Pulmonary artery endothelial cell (primary cell): ENCODE measurements at places on chromosomes 1 and 21. TPM values are rescaled to one million over a fixed set of nuclear protein-coding genes. Genes with fewer than 3 reads are reported as not detected.

PYGO2 gene
- total RNA-seq = 6.3 and 7.2 TPM in 2 replicates

NPHS2 gene
- total RNA-seq = not detected in 2 replicates

DNA sequence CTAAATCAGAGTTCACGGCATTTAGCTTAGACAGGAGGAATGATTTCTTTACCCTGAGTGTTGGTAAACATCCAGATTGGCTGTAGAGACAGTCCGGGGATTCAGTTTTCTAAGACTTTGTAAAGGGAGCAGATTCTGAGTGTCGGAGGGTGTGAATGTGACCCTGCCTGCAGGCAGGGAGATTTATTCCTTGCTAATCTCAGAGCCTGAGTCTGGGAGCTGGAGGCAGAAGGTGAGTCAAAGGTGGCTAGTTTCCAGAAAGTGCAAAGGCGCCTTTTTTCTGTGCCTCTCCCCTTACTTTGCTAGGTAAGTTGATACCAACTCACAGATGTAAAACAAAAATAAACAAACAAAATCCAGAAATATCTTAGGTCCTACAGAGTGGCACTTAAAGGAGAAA lies 11.7 kb downstream of the ATP1B1 start:
- no peak for DNase-seq

COL6A1 gene
- 15.8 and 18.7 TPM in 2 replicates for total RNA-seq

- no peak for DNase-seq
These were observed 25.5 kb upstream of the ZNF496 start for GRCh38 chr1:247357052-247357780.

GRCh38 chr1:103516693-103517092 lies 8.8 kb upstream of the RNPC3 start:
- peak; percentile 1 for DNase-seq

GBP2 gene
- 61.6 and 79.6 TPM in 2 replicates for total RNA-seq

KRTAP13-3 gene
- total RNA-seq = not detected in 2 replicates

LRRC52 gene
- total RNA-seq = not detected in 2 replicates

MIXL1 gene
- 0.11 TPM in 1 of 2 replicates, not detected in the other for total RNA-seq

DNA sequence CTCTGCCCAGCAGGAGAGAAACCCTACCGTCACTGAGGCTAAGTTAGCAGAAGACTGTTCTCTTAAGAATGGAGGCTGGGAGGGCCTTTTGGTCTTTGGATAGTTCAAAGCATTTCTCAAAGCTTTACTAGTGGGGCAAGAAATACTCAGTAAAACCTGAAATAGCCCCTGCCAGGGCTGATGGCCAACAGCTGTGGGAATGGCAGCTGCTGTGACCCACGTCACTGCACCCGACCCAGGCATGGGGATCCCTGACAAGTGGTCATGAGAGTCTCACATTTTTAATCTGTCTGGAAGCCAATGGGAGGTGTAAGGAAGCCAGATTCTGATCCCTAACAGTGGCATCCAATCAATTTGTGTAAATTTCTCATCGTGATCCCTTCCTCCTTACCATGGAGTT lies 44.5 kb upstream of the ENAH start:
- no peak for DNase-seq

CYP4X1 gene
- total RNA-seq = 1.6 and 2.0 TPM in 2 replicates

NEK2 gene
- 19.7 and 45.8 TPM in 2 replicates for total RNA-seq

- no peak for DNase-seq
These were observed 2.6 kb upstream of the TM2D1 start for GRCh38 chr1:61727544-61727943.

EPHA2 gene
- total RNA-seq = 103 and 130 TPM in 2 replicates

DNA sequence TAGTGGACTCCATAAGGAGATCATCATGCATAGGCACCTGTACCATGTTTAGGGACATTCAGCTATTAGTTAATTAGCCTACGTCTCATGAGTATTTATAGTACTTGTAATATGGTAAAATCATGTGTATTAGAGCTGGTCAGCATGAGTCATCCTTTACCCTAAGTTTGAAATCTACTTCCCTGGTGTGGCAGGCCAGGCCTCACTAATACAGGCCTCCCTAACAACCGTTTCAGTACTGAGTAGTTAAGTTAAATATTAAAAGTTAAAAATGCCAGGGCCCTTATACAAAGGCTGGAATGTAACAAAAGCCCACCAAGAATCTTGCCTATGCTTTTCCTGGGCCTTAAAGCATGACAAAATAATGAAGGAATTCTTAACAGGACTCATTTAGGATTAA lies 356.3 kb upstream of the DPYD start:
- DNase-seq = no peak

OR2AK2 gene
- total RNA-seq = not detected in 2 replicates

OR2T11 gene
- not detected in 2 replicates for total RNA-seq

- no peak for DNase-seq
These were observed 21.4 kb downstream of the TEX38 start for GRCh38 chr1:46692811-46693770.

SLAMF6 gene
- not detected in 2 replicates for total RNA-seq

- DNase-seq = no peak
These were observed 44.0 kb upstream of the SCCPDH start for GRCh38 chr1:246680190-246680589.

LCE6A gene
- total RNA-seq = not detected in 2 replicates

GRCh38 chr1:116388122-116388521 lies 15.1 kb downstream of the ATP1A1 start:
- DNase-seq = no peak

DNA sequence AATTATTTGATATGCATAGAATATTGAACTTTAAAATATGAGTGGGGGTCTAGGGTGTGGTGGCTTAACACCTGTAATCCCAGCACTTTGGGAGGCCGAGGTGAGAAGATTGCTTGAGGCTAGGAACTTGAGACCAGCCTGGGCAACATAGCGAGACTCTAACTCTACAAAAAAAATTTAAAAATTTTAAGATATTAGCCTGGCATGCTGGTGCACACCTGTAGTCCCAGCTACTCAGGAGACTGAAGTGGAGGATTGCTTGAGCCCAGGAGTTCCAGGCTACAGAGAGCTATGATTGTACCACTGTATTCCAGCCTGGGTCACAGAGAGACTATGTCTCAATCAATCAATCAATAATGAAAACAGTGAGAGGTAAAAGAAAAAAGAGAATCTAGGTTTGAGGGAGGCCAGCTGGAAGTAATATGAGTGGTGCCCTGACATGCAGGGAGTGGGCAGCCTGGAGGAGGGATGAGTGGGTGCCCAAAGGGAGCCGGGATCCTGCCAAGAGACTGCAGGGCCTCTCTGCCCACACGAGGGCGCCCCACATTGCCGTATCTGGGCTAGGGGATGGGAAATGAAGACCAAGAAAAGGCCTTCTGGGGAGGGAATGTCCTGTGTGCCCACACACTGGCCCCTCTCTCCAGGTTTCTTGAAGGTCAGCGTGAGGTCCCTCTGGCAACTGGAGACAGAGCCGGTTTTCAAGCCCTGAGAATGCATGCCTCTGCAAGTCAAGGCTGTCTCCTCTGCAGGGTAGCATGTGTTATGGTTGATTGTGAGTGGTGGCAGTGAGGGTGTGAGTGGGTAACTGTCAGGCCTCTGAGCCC lies 93.9 kb upstream of the PPM1J start:
- no peak for DNase-seq

GRCh38 chr1:232553809-232554208 lies 76.1 kb downstream of the SIPA1L2 start:
- DNase-seq = no peak

LRRIQ3 gene
- total RNA-seq = 0.20 and 0.35 TPM in 2 replicates

SPATC1L gene
- 6.9 and 7.5 TPM in 2 replicates for total RNA-seq

DNA sequence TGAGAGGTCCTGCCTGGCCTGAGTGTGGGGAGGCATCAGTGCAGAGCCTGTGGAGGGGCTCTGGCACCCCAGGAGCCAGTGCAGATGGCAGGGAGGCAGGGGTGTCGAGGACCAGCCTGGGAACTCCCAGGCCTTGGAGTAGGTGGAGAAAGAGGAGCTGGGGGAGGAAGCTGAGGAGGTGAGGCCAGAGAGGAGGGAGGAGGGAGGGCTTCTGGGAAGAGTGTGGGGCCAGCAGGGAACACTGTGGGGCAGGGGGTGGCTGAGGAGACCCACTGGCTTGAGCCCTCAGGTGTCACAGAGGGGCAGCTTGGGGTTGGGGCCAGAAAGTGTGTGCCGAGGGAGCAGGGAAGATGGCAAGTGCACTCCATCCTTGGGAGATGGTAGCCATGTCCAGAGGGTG lies 3.8 kb downstream of the COQ8A start:
- no peak for DNase-seq

DNA sequence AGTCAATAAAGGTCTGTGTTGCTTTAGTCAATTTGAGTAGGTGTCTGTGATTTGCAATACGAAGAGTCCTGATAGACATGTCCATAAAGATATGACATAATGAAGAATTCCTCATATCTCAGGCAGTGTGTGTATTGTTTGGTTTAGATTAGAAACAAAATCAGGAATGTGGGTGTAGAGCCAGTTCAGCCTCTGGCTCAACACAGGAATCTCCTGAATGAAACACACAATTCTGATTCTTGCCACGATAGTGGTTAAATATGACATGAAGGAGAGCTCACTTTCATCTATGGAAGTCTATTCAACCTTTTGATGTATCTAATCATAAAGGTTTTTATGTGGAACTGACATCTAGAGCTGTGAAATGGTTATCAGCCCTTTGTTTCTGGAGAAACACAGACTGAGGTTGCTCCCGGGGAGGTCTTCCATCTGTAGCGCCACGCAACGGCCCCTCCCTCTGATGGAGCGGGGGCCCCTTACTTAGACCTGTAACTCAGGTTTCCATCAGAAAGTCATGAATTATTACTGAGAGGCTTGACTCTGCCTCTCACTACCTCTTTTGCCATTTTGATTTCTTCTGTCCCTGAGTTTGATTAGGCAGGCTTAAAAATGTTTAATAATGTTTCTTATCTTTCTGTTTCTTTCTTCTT lies 19.5 kb downstream of the TSPAN2 start:
- DNase-seq = no peak

DNA sequence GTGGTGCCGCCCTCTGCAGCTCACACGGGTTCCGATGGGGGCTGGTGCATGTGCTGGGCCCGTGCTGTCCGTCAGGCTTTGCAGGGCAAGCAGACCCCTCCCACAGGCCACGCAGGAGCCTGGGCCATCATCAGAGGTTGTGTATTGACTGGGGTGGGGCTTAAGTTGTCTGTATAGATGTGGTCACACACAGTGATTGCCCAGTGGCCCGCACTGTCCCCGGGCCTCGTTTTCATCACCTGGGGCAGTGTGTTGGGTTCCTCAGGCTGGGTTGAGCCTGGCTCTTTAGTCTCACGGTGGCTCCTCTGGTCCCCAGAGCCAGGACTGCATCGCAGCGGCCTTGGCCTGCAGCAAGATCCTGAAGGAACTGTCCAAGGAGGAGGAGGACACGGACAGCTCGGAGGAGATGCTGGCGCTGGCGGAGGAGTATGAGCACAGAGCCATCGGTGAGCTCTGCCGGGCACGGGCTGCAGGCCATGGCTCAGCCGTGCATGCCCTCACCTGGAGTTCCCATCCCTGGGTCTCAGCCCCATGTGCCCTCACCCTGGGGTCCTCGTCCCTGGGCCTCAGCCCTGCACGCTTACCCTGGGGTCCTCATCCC lies 44.1 kb downstream of the TRPM2 start:
- DNase-seq = no peak

DNA sequence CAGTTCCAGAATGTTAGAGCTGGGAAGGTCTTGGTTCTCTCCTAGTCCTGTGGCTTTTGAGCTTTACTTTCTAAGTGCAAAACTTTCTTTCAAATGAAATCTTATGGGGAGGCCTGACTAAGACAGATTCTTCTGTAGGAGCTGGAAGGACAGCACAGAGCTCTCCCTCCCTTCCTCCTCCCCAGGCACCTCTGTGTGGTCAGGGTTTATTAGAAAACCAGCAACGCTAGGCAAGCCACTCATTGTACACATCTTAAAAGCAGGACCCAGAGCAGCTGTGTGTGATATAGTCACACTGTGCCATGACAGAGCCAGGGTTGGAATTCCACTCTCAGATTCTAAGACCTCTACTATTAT lies 241.1 kb upstream of the RAB4A start:
- no peak for DNase-seq

GRCh38 chr1:202045705-202046104 lies 35.3 kb downstream of the ELF3 start:
- no peak for DNase-seq

IL6R gene
- 5.7 and 10.8 TPM in 2 replicates for total RNA-seq

C1orf210 gene
- not detected in 2 replicates for total RNA-seq

ATP6V1G3 gene
- not detected in 2 replicates for total RNA-seq

CFHR2 gene
- total RNA-seq = not detected in 2 replicates

DNA sequence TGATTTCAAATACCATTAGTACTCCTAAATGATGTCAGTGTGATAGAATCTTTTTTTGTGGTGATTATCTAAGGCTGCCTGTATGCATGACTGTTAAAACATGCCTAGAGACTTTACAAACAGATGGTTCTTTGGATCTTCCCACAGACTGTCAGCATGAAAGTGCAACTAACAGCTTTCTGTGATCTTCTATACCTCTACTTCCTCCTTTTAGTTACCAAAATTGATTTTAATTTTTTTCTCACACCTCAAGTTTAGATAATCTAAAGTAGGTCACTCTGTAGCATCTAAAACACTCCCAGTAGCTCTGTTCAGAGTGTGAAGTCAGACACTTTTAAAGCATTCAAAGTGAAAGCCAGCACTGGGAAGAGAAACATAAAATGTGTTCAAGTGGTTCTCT lies 534.5 kb downstream of the PTPRC start:
- DNase-seq = no peak

FCRLB gene
- total RNA-seq = 0.33 and 0.60 TPM in 2 replicates

- no peak for DNase-seq
These were observed 469.2 kb downstream of the SMYD3 start for GRCh38 chr1:246037832-246038231.

KRTAP19-5 gene
- total RNA-seq = not detected in 2 replicates

USP16 gene
- total RNA-seq = 28.2 and 38.6 TPM in 2 replicates

ATP1A4 gene
- not detected in 2 replicates for total RNA-seq

CHIA gene
- total RNA-seq = not detected in 2 replicates

DNA sequence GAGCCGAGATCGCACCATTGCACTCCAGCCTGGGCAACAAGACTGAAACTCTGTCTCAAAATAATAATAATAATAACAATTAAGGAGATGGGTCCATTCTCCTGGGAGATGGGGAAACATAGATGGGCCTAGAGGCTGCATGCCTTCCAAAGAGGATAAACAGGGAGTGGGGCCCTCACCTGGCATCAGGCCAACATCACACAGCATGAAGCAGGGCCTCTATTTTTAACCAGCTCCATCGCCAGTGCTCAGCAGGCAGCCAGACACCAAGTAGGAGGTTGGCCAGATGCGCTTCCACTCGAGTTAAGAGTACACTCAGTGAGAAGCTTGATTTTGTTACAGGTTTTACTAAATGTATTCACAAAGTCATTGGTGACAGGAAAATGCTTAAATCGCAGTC lies 352.0 kb downstream of the RRAGC start:
- no peak for DNase-seq

TRAF3IP3 gene
- not detected in 2 replicates for total RNA-seq

- DNase-seq = no peak
These were observed 34.5 kb upstream of the CD1D start for GRCh38 chr1:158146165-158146564.
